Stimulated activated CD4-positive, alpha-beta T cell treated with anti-CD3 and anti-CD28 coated beads, Interleukin-12 subunit alpha, Interleukin-12 subunit beta, amount 100 ng/mL, for 48 hours (primary cell): ENCODE measurements at places on chromosomes 1 and 21.

DNA sequence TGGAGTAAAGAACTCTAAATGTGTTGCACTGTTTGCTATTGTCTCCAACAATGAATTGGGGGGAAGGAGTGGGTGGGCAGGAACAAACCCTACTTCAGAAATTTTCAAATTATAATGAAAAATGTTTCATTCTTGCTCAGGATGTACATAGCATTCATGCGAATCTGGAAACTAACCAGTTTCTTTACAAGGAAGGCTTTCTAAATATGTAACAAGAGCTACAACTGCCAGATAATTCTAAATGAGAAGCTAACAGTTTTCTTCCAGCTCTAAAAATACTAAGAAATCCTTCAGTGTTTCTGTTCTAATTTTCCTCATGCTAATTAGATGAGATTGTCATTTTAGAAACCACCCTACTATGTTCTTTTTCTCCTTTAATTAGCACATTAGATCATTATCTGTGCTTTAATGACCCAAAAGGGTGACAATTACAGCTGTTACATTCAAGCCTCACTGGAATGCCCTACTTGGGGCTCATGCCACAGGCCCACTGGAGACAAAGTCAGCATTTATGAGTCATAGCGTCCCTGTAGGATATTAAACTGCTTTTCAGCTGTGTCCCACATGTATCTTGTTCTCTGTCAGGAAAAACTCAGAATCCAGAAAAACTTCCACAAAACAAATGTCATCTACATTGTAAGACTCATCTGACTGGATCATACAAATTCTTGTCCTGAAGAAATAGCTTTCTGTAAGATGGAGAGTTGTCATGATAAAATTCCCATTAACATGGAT lies 804.6 kb upstream of the CXADR start:
- DNase-seq: no peak

DNA sequence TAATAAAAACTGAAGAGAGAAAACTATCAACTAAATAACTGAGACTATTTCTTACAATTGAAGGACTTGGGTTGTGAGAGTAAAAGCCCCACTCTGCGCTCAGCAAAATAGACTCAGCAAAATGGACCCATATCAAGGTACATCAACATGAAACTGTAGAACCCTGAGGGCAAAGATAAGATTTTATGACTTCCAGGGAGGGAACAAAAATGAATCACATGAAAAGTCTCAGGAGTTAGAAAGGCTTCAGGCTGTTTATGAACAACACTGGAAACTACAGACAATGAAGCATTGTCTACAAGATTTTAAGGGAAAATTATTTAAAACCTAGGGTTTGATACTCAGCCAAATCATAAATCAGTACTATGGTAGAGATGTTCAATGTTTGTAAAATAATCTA lies 434.3 kb downstream of the PTPRC start:
- DNase-seq: no peak

GRCh38 chr1:38885092-38885491 lies 3.7 kb upstream of the GJA9 start:
- DNase-seq: no peak

- no peak for DNase-seq
Observed at GRCh38 chr1:8517661-8518489, 200.0 kb downstream of the SLC45A1 start.

- DNase-seq: no peak
Observed at GRCh38 chr1:226492426-226493137, 56.0 kb upstream of the STUM start.

- no peak for DNase-seq
Observed at GRCh38 chr1:89910780-89911179, 84.1 kb upstream of the ZNF326 start.

- no peak for DNase-seq
Observed at GRCh38 chr1:236914375-236914774, 89.9 kb downstream of the MT1HL1 start.

GRCh38 chr1:229068270-229068987 lies 202.5 kb upstream of the RAB4A start:
- DNase-seq: no peak

DNA sequence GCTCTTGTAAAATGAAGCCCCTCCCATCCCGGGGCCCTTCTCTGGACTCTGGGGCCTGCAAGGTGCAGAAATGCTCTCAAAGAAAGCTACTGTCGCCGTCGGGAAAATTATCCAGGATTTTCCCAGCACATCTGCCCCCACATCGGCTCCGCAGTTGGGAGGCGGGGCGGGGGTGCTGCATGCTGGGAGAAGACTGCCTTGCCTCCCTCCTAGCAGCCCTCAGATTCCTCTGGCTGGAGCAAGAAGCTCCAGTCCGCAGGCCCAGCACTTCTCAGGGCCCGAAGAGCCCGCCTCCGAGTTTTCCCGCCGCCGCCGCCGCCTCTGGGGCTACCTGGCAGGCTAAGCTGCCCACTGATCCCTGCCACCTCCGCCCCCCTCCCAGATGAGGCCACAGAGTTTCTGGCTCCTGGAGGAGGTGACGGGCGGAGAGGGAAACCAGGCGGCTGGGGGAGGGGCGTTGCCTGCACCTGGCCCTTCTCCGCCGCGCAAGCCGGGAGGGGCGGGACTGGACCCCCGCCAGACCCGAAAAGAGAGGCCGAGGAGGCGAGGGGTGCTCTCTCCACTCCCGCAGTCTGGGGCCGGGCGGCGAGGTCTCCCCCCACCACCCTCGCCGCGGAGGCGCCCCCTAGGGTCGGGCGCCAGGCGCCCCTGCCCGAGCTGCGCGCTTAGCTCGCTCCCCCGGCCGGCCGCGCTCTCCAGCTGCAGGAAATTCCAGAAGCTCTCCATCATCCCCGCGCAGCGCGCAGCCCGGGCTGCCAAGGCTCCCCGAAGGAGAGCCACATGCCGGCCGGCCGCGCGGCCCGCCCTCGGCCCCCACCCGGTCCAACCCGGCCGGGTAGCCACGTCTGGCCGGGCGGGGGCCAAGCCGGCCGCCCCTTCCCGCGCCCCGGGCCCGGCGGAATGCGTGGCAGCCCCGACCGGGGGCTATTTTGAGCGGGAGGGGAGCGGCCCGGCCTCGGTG lies 28.8 kb downstream of the AHDC1 start:
- no peak for DNase-seq

- DNase-seq: no peak
Observed at GRCh38 chr21:41778930-41779600, 12.2 kb upstream of the RIPK4 start.

DNA sequence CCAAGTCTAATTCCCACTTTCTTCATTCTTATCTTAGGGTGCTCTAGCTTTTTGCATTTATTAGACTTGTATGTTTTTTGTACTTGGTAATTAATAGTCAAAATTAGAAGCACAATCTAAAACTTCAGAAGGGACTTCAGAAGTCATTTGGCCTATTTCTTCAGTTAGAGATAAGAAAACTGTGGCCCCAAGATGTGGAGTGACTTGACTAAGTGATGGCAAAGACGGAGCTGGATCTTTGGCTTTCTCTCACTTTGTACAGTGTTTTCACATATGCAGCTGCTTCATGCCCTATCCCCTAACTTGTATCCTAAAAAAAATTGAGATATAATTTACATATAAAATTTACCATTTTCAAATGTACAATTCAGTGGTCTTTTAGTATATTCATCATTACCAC lies 21.7 kb downstream of the EPB41 start:
- DNase-seq: no peak

DNA sequence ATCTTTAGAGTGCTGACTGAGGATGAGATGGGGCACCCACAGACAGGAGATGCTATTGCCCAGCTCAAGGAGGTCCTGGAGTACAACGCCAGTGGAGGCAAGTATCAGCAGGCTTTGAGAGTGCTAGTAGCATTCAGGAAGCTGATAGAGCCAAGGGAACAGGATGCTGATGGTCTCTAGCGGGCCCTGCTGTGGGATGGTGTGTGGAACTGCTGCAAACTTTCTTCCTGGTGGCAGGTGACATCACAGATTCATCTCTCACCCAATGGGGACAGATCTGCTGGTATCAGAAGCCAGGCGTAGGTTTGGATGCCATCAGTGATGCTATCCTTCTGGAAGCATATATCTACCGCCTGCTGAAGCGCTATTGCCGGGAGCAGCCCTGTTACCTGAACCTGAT lies 609.8 kb upstream of the NCAM2 start:
- no peak for DNase-seq

GRCh38 chr1:5659606-5660005 lies 332.6 kb downstream of the NPHP4 start:
- DNase-seq: no peak

GRCh38 chr1:53219711-53220110 lies 723 bp downstream of the CZIB start:
- DNase-seq: no peak

DNA sequence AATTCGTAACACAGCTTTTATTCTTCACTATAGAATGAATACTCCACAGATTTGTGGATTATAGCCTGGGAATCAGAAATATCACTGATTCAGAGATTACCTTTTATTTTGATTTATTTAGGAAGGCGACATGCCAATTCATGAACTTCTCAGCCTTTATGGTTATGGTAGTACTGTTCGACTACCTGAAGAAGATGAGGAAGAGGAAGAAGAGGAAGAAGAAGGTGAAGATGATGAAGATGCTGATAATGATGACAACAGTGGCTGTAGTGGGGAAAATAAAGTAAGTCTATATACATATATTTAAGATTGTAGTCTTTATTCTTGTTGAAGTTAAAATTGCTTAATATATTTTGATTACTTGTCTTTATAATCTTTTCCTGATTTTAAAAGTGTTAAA lies 33.1 kb downstream of the MIER1 start:
- DNase-seq: no peak

- no peak for DNase-seq
Observed at GRCh38 chr1:152761609-152762213, 3.9 kb downstream of the KPRP start.

GRCh38 chr1:6041432-6042062 lies 4.1 kb upstream of the KCNAB2 start:
- DNase-seq: no peak

- no peak for DNase-seq
Observed at GRCh38 chr1:91885213-91885715, 687 bp downstream of the TGFBR3 start.

DNA sequence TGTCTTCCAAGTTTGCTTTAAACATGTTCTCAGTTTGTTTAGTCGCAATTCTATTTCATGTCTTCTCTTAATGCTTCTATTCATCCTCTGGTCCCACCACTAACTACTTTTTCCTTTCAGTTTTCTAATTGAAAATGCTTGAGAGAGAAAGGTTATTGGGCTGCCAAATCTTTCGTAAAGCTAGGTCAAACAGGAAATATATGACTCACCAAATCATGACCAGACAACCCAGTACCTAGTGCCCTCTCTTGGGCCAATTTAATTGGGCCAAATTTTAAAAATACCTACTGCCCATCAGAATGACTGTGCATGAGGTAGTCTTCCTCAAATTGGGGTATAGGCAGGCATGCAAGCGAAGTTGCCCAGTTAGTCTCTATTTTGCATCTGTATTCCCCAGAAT lies 295.4 kb upstream of the PBX1 start:
- no peak for DNase-seq

DNA sequence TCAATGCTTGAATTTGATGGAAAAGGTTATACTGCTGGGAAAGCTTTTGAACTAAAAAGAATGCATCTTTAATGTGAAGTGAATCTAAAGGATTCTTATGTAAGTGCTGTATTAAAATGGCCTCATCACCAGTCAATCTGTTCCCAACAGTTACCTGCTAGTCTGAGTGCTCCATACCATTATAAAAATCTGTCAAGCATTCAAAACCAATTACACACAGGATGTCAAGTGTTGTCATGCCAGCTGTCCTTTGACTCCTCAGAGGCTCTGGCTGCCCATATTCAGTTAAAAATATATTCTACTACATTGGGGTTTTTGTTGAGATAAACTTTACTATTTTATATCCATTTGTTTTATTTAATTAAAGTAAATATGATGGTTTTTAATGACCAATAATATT lies 1587.7 kb downstream of the AMY1C start:
- no peak for DNase-seq

GRCh38 chr21:28018741-28019669 lies 973.7 kb downstream of the LTN1 start:
- DNase-seq: no peak

GRCh38 chr1:245693116-245693793 lies 538.5 kb downstream of the KIF26B start:
- DNase-seq: no peak

DNA sequence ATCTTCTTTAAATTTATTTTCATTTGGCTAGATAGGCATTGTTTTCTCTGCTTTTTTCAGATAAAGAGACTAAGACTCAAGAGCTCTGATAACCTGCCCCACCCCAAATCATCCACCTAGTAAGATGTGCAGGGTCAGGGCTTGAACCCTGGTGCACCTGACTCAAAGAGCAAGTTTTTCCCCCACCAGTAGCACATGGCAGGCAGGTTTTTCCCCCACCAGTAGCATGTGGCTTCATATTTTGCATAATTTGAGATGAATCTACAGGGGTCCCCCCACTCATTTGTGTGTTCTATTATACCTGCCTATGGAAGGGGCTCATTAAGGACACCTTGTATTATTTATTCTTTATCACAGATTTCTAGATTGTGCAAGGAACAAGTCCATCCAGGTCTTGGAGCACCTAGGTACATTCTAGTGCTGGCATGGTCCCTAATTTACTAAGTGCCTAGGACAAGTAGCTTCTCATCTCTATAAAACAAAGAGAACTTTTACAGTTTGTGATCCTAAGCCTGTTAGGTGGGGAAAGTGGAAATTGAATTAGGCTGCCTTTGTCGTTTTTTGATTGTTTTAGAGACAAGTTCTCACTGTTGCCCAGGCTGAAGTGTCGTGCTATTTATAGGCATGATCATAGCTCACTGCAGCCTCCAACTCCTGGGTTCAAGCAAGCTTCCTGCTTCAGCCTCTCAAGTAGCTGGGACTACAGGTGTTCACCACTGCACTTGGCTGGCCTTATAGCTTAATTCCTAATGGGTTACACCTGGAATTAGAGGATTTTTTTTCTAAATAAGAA lies 13.2 kb upstream of the CTSE start:
- no peak for DNase-seq

DNA sequence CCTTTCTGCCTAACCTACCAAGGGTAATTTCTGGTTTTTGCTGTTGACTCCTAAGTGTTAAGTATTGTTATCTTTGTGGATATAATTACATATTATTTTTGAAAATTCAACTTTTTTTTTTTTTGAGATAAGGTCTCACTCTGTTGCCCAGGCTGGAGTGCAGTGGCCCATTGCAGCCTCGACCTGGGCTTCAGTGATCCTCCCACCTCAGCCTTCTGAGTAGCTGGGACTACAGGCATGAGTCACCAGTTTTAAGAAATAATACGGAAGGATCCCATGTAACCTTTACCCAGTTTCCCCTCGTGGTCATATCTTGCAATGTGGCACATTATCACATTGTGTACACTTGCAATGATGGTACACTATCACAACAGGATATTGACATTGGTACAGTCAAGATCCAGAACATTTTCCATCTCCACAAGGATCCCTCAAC lies 3.1 kb downstream of the CHD1L start:
- DNase-seq: no peak

DNA sequence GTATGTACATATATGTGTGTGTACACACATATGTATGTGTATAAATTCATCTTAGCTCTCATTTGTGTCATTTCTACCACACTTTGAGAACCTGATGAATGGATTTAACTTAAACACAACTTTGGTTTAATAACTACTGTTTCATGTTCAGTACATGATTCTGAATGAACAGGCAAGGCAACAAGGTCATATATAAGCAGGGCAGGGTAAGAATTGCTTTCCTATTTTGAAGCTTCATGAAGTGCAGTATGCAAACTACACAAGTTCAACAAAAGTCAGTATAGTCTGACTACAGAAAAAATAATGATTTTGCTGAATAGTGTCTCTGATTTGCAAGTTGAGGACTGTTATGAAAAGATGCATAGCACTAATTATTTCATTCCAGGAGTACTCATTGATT lies 127.6 kb downstream of the KCNK2 start:
- DNase-seq: no peak

- no peak for DNase-seq
Observed at GRCh38 chr21:14890141-14890540, 174.7 kb downstream of the NRIP1 start.
